CD4-positive, alpha-beta T cell treated with Interleukin-15 for 4 hours (primary cell): ENCODE measurements at places on chromosomes 2 and 18.

DNA sequence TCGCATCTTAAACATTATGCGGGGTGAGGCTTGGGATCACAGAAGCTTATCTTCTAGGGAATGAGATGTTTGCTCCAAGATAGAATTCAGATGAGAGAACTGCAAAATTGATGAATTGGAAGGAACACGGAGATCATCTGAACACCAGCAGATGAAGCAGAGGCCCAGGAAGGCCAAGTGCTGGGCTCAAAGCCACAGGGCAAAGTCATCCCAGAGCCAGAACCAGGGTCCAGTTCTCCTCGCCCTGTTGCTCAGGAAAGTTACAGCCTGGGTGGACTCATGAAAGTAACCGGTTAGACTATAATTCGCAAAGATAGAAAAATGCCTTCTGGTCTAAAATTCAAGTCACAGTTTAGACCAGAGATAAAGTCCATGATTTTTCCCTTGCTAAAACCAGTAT, 456.1 kb upstream of the ID2 start:
- no peak for DNase-seq

GRCh38 chr18:35179906-35180305, 60.9 kb upstream of the ZNF397 start:
- DNase-seq = no peak

DNA sequence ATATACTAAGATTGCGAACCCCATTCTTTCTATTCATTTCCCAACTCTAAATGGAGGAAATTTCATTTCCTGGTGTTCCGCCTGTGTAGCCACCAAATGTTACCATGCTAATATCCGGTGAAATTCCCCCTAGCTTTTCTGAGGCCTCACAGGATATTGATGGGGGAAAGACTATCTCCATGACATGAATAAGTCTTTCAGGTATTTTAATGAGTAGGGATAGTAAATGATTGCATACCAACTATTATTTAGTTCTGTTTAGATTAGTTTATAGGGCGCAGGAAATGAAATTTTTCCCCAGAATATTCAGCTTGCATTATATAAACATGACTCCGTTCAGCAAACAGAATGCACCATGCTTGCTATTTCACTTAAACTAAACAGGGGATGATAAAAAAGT, 55.4 kb downstream of the COL5A2 start:
- no peak for DNase-seq

GRCh38 chr2:69798290-69798908, 31.1 kb upstream of the GMCL1 start:
- no peak for DNase-seq

GRCh38 chr18:31426021-31426420, 21.5 kb upstream of the DSG3 start:
- DNase-seq = no peak

GRCh38 chr18:3877678-3878077, 427.7 kb downstream of the TGIF1 start:
- DNase-seq = no peak

GRCh38 chr2:71884303-71885042, 263.2 kb downstream of the CYP26B1 start:
- no peak for DNase-seq
